Mucosa of descending colon (tissue), 3 donors: ENCODE measurements at places on chromosomes 11 and 22. TPM values are rescaled to one million over a fixed set of nuclear protein-coding genes. Genes with fewer than 3 reads are reported as not detected.

GRCh38 chr22:30889268-30889995 lies 79.1 kb downstream of the MORC2 start:
- peak; percentile 30 for DNase-seq

CNTF gene
- 2.6 TPM for total RNA-seq

SEC14L3 gene
- not detected for total RNA-seq

- no peak for DNase-seq
Measured at GRCh38 chr11:97756571-97757335, 1264.0 kb upstream of the CNTN5 start.
